ENCODE measurements at places on chromosomes 3 and 15.

DNA sequence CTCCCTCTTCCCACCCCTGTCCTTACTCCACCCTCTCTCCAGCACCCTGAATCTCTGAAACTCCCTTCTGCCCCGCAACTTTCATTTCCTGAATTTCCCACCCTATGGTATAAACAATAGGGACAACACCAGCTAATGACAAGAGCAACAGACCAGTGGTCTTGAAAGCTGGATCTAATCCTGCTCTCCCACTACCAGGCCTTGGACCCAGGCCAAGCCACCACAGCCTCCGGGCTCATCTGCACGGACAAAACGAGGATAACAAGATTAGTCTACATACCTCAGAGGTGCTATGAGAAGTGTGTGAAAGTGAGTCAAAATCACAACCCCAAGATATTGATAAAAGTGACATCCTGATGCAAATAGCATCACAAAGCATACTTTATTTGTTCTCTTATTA is 128.6 kb downstream of the ERC2 start:
- no peak for DNase-seq

DNA sequence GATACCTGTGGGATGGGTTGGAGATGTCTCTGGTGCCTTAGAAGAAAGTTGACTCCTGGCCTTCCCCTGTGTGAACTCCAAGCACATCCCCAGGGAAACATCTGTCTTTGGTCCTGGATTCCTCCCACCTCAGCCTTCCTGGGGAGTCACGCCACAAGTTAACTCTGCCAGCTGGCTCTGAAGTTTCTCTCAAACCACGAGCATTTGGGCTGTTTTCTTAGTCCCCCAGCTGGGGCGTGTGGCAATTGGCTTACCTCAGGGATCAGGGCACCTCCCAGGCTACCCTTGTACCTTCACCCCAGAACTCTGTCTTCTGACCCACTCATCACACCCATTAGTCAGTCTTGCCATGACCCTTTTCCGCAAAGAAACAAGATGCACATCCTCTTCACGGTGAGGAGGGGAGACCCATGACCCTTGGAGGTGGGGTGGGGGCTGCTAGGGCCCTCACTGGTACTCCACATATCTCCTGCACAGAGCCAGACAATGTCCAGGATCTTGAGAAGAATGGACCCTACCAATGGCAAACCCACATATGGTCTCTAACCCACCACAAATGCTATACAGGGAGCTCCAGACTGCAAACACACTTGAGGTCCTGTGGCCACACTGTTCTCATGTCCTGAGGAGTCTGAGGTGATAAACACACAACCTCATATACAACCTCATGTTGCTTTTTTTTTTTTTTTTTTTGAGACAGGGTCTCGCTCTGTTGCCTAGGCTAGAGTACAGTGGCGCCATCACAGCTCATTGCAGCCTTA is 3.9 kb downstream of the NEIL1 start:
- DNase-seq: no peak

DNA sequence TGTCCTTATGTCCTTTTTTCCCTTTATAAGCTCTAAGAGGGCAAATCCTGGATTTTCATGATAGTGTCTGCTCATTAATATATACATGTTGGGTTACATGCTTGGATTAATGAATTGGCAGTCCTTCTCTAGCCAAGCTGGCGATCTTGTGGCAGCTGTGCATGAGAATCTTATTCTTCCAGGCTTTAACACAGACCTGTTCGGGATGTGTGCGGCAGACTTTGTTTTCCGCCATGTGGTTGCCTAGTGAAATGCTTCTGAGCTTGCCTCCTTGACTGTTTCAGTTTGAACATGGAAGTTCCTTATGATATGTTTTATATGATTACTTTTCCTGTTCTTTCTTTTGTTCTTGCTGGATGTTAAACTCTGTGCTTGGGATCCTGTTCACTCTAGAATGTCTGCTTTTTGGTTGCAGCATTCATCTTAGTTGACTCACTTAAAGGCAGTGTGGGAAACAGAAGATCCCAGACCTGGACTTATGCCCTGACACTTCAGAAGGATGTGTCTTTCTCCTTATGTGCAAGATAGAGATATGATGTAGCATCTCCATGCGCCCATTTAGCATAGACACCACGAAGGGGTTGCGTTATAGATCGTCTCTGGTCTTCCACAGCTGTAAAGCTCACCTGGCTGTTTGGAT is 7.2 kb downstream of the CHCHD6 start:
- no peak for DNase-seq

DNA sequence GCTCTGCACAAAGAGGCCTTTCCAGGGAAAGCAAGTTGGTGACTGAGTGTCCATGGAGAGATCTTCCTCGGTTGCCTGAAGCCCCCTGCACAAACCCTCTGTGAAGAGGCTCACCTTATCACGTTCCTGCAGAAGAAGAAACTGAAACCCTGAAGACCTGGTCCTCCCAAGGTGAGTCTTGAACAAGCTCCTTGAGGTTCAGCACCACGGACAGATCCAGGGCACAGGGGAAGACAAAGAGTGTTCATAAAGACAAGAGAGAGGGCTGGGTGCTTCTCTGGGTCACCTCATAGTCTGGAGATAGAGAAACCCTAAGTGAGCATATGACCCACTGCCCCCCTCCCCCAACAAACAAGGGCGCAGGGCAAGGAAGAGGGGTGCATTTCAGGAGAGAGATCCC is 21.7 kb upstream of the TBC1D21 start:
- no peak for DNase-seq

GRCh38 chr3:111473550-111473949 is 68.4 kb upstream of the CD96 start:
- DNase-seq: no peak

DNA sequence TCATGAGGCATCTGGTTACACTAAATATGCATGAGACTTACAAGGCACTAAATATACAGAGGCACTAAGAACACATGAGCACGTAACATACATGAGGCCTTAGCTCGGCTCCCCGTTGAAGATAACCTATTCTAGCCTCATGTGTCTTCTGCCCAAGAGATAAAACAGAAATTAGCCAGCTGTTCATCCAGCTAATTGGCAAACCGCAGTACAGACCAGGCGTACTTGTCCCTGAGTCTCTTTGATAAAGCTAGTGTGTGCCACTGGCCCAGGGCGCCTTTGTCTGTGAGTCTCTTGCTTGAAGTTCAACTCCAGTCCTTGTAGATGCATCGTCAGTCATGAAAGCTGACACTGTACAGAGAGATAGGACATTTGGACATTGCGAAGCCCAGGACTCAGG is 121.9 kb upstream of the SPATA12 start:
- no peak for DNase-seq

- DNase-seq: no peak
Observed at GRCh38 chr15:48422401-48422800, 91.2 kb downstream of the DUT start.

- no peak for DNase-seq
Observed at GRCh38 chr15:55977231-55977630, 16.2 kb downstream of the NEDD4 start.

- peak; percentile 29 for DNase-seq
Observed at GRCh38 chr3:161838021-161838420, 341.4 kb downstream of the OTOL1 start.
